ENCODE measurements at places on chromosomes 3 and 15. TPM values are rescaled to one million over a fixed set of nuclear protein-coding genes. Genes with fewer than 3 reads are reported as not detected.

SEMA5B gene
- under 0.01 TPM for total RNA-seq

ANKUB1 gene
- total RNA-seq = under 0.01 TPM

ILDR1 gene
- total RNA-seq = not detected

ACKR2 gene
- 3.5 TPM for total RNA-seq

P2RY1 gene
- 0.51 TPM for total RNA-seq

CASR gene
- total RNA-seq = not detected

SAMMSON gene
- total RNA-seq = not detected

GOLGA8J gene
- not detected for total RNA-seq

GXYLT2 gene
- 0.13 TPM for total RNA-seq

GASK1A gene
- total RNA-seq = under 0.01 TPM

SLC24A5 gene
- total RNA-seq = not detected

QTRT2 gene
- 22.5 TPM for total RNA-seq

SKOR1 gene
- total RNA-seq = under 0.01 TPM

SLC28A1 gene
- total RNA-seq = under 0.01 TPM

IL17RE gene
- total RNA-seq = 0.13 TPM

SMCO1 gene
- not detected for total RNA-seq

ROPN1 gene
- not detected for total RNA-seq

TRAK1 gene
- 35.0 TPM for total RNA-seq

ROBO1 gene
- 0.64 TPM for total RNA-seq

AP3B2 gene
- not detected for total RNA-seq

CD96 gene
- not detected for total RNA-seq

EOGT gene
- total RNA-seq = 41.3 TPM

DNAH12 gene
- under 0.01 TPM for total RNA-seq

C3orf49 gene
- total RNA-seq = not detected

CCNDBP1 gene
- 81.0 TPM for total RNA-seq

MUSTN1 gene
- total RNA-seq = 0.25 TPM

FGF12 gene
- total RNA-seq = 1.0 TPM

ISG20 gene
- 36.8 TPM for total RNA-seq

WDR72 gene
- not detected for total RNA-seq

INSYN1 gene
- total RNA-seq = 0.51 TPM

CKMT1B gene
- total RNA-seq = not detected

TMEM207 gene
- not detected for total RNA-seq

HIGD2B gene
- not detected for total RNA-seq

LPP gene
- 35.4 TPM for total RNA-seq

AADACL2 gene
- not detected for total RNA-seq

LSMEM2 gene
- not detected for total RNA-seq
